T47D (cell line): ENCODE measurements at places on chromosomes 2 and 18.

- DNase-seq, result no peak
Observed at GRCh38 chr2:197208024-197208423, 102.6 kb downstream of the ANKRD44 start.

GRCh38 chr2:72933646-72934151 lies 16.4 kb downstream of the EMX1 start:
- no peak for DNase-seq

DNA sequence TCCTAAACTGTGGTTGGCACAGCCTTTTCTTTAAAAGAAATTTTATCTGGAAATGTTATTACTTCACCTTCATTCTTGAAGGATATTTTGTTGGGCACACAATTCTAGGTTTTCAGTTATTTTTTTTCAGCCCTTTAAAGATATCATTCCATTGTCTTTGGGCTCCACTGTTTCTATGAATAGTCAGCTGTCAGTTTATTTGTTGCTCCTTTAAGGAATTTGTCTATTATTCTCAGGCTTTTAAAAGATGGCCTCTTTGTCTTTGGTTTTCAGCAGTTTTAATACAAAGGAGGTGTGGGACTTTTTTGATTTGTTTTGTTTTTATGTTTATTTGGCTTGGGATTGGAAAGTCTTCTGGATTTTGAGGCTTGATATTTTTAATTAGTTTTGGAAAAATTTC lies 61.8 kb downstream of the VAPA start:
- DNase-seq, result no peak

DNA sequence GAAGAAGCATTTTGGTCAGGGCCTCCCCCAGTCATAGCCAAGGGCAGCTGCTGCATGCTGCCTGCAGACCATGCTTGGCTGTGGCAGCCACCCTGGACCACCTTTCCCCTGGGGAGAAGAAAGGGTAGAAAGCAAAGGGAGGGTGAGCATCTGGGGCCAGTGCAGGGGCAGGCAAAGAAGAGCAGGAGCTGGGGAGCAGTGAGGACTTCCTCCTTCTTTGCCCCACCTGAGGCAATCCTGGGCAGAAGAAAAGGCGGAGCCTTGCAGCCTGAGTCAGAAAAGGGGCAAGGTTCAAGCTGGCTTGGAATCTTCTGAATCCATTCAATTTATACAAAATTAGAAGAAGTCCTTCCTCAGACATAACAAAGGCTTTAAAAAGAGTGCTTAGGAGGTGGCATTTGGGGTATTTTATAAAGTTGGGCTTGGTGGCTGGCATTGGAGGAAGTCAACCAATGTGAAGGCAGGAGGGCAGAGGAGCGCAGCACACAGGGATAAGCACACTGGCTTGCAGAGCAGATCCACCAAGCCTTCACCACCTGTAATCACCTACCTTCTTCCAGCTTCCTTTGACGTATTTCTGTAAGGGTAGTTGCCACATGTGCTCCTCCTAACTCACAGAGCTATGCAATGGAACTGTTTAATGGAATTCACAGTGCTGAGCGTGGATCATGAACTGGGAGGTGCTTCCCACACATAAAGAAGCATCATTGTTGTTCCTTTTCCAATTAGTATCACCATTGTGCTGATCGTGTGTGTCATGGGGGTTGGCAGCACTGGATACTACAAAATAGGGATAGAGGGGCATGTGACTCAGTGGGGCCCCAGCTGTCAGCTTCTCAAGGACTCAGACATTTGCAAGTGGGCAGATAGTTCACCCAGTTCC lies 154.4 kb upstream of the EPAS1 start:
- no peak for DNase-seq

DNA sequence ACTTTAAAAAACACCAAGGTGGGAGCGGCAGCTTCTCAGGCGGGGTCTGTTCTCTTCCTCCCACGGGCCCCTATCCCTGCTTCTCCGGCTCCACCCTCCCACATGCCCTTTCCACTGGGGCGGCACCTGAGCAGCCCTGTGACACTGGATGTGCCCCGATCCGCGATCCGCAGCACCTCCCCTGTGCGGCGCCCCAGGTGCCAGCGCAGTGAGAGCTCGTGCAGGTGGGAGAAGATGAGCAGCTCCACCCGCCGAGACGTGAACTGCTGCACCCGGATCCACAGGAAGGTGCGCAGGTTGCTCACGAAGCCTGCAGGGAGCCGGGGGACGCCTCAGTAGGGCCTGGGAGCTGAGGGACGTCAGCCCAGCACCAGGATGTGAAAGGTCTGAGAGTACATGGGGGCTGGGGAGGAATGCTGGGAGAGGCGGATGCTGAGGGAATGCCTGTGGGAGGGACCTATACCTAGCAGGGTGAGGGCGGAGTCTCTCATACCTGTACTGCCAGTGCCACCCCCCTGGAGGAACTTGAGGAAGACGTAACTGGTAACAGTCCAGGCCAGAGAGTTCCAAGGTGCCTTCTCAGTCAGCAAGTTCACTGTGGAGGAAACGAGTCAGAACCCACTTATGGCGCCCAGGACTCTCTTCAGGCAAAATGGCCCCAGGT lies 2.8 kb downstream of the ABCB6 start:
- DNase-seq, result no peak

DNA sequence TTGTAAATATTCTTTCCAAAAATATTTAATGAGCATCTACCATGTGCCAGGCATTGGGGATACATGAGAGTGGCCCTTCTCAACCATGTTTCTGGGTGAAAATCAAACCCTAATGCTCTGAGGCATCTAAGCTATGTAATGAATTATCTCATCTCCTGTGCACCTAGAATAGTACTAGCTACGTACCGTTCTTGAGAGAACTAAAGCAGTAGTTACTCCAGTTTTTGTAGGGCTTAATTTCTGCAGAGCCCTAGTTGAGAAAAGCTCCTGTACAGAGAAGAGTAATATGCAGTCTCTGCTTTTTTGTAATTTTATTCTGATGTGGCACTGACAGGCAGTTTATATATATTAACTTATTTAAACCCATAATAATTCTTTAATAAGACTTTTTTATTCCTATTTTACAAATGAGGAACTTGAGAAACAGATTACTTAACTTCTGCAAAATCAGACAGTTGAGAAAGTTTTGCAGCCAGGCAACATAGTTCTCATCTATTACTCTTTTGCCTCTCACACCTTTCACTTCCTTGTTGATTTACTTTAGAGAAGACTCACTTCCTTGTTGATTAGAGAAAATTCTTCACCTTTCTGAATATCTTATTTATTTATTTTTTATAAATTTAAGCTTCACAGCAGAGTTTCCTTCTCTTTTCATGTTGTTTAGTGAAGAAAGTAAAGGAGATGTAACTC lies 3.1 kb downstream of the SPOPL start:
- no peak for DNase-seq

DNA sequence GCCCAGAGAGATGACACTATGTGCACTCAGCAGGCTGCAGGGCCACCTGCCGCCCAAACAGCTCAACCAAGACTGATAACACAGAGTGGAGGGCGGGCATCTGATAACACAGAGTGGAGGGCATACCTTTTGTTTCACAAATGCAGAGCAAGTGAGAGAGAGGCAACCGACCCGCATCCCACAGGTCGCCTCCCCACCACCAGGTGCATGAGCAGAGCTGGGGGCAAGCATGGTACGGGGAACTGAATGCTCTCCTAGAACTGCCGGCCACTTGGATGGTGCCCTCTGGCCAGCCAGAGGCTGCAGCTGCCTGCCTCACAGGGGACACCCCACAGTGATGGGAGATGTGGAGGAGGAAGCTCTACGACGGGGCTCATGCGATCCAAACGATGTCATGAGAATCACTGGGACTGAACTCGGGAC lies 49.5 kb downstream of the ANO7 start:
- no peak for DNase-seq
